Regular cardiac myocyte (primary cell): ENCODE measurements at places on chromosomes 3 and 15. TPM values are rescaled to one million over a fixed set of nuclear protein-coding genes. Genes with fewer than 3 reads are reported as not detected.

Gene MON1A
- total RNA-seq: 12.7 and 19.2 TPM in 2 replicates

Gene PLA1A
- total RNA-seq: not detected in 2 replicates

Gene NUP210
- total RNA-seq: under 0.01 and 0.38 TPM in 2 replicates

Gene IFT57
- 44.3 and 64.0 TPM in 2 replicates for total RNA-seq

Gene LRRC49
- total RNA-seq: 12.4 and 13.0 TPM in 2 replicates

Gene CAPN3
- 0.77 and 2.0 TPM in 2 replicates for total RNA-seq

Gene AMIGO3
- 0.28 TPM in 1 of 2 replicates, not detected in the other for total RNA-seq

Gene VEPH1
- 99.8 and 155 TPM in 2 replicates for total RNA-seq

Gene MORF4L1
- total RNA-seq: 447 and 559 TPM in 2 replicates

Gene ZNF592
- total RNA-seq: 3.6 and 3.7 TPM in 2 replicates

Gene MAGEL2
- total RNA-seq: under 0.01 TPM in 2 replicates

Gene CALML4
- 0.85 and 1.2 TPM in 2 replicates for total RNA-seq

Gene HESX1
- total RNA-seq: under 0.01 and 0.85 TPM in 2 replicates

Gene IRAK2
- 8.1 and 10.4 TPM in 2 replicates for total RNA-seq

Gene GOLGA8B
- total RNA-seq: 10.4 and 28.8 TPM in 2 replicates

Gene CPLX3
- total RNA-seq: not detected in 2 replicates

Gene IL5RA
- total RNA-seq: not detected in 2 replicates

Gene TMC3
- total RNA-seq: 0.19 and 3.9 TPM in 2 replicates

Gene OR5H2
- total RNA-seq: not detected in 2 replicates

Gene UPK1B
- total RNA-seq: 0.19 and 2.8 TPM in 2 replicates

Gene FBXO40
- total RNA-seq: not detected in 2 replicates

Gene PRSS50
- not detected in 2 replicates for total RNA-seq

Gene NR1I2
- total RNA-seq: 0.28 TPM in 1 of 2 replicates, not detected in the other

Gene PARP15
- total RNA-seq: under 0.01 and 0.56 TPM in 2 replicates

Gene GOLGA6L7
- total RNA-seq: not detected in 2 replicates

Gene HTR3D
- total RNA-seq: not detected in 2 replicates

Gene SEMA5B
- total RNA-seq: under 0.01 and 0.28 TPM in 2 replicates

Gene P2RY12
- 0.28 TPM in 1 of 2 replicates, not detected in the other for total RNA-seq

Gene TKT
- total RNA-seq: 288 and 322 TPM in 2 replicates

Gene OR5K2
- total RNA-seq: not detected in 2 replicates

Gene SAMMSON
- total RNA-seq: 0.28 TPM in 1 of 2 replicates, not detected in the other

Gene TUBGCP5
- total RNA-seq: 27.9 and 28.2 TPM in 2 replicates

Gene SHF
- 0.58 and 3.1 TPM in 2 replicates for total RNA-seq

Gene NEIL1
- total RNA-seq: 1.7 and 7.0 TPM in 2 replicates

Gene PLA2G4D
- total RNA-seq: under 0.01 TPM in 1 of 2 replicates, not detected in the other

Gene LAMB2
- 360 and 613 TPM in 2 replicates for total RNA-seq

Gene RGMA
- total RNA-seq: under 0.01 and 0.19 TPM in 2 replicates

Gene CFAP100
- total RNA-seq: not detected in 2 replicates

Gene ESYT3
- total RNA-seq: 0.19 and 1.4 TPM in 2 replicates

Gene OR5K3
- not detected in 2 replicates for total RNA-seq

Gene GOLGA8R
- total RNA-seq: 1.9 and 4.8 TPM in 2 replicates

Gene CA12
- 60.4 and 195 TPM in 2 replicates for total RNA-seq

Gene ATP13A5
- total RNA-seq: not detected in 2 replicates

Gene TRA2B
- 95.0 and 234 TPM in 2 replicates for total RNA-seq

Gene CNTN4
- under 0.01 TPM in 1 of 2 replicates, not detected in the other for total RNA-seq

Gene EPHA3
- 7.7 and 10.1 TPM in 2 replicates for total RNA-seq

Gene GOLGA8M
- total RNA-seq: 0.19 and 0.56 TPM in 2 replicates

Gene MINDY2
- total RNA-seq: 22.4 and 34.1 TPM in 2 replicates

Gene CPOX
- 50.6 and 62.9 TPM in 2 replicates for total RNA-seq

Gene XCR1
- not detected in 2 replicates for total RNA-seq

Gene NOX5
- total RNA-seq: under 0.01 and 0.28 TPM in 2 replicates

Gene SLC6A11
- total RNA-seq: under 0.01 TPM in 2 replicates

Gene PTH1R
- 0.38 and 0.85 TPM in 2 replicates for total RNA-seq

Gene MYZAP
- total RNA-seq: not detected in 2 replicates

Gene ASB14
- not detected in 2 replicates for total RNA-seq

Gene CTXN2
- total RNA-seq: not detected in 2 replicates
